Motor neuron (in vitro differentiated cells): ENCODE measurements at places on chromosomes 7 and 10. TPM values are rescaled to one million over a fixed set of nuclear protein-coding genes. Genes with fewer than 3 reads are reported as not detected.

GRCh38 chr7:125057963-125058362 lies 128.3 kb upstream of the POT1 start:
- ATAC-seq, result peak; percentile 66

- ATAC-seq, result no peak
These were observed 295.0 kb downstream of the PARD3 start for GRCh38 chr10:34520084-34520483.

- ATAC-seq, result no peak
These were observed 65.3 kb downstream of the VTI1A start for GRCh38 chr10:112512294-112512693.

GRCh38 chr10:6165221-6165725 lies 37.5 kb upstream of the PFKFB3 start:
- ATAC-seq, result no peak

- ATAC-seq, result no peak
These were observed 140.7 kb upstream of the ANKRD1 start for GRCh38 chr10:91061608-91062007.

DNA sequence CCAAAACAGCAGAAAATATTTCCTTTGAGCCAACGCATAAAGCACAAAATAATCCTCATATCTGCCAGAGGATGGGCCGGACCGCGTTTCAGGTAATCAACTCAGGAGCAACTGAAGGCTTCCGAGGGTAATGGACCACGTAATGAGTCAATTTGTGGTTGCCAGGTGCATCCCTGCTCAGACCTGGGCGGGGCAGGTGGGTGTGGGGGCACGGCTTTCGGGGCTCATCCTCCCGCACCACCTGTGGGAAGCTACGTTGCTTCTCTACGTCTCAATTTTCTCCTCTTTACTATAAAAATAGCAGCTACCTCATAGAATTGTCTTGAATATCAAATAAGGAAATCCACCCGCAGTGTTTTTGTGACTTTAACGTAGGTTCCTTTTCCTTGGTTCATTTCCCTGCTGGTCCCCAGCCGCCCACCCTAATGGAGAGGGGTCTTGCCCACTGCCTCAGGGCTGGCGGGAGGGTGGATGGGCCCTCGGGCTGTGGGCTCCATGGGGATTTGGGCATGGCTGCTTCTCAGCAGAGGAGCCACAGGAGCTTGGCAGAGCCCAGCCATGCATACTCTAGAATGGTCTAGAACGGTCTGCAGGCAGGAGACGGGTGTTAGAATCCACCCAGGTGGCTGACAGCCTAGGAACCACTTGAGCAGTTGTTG lies 324.7 kb downstream of the ADARB2 start:
- ATAC-seq, result no peak

- no peak for ATAC-seq
These were observed 333.8 kb downstream of the BBS9 start for GRCh38 chr7:33463131-33463530.

DNA sequence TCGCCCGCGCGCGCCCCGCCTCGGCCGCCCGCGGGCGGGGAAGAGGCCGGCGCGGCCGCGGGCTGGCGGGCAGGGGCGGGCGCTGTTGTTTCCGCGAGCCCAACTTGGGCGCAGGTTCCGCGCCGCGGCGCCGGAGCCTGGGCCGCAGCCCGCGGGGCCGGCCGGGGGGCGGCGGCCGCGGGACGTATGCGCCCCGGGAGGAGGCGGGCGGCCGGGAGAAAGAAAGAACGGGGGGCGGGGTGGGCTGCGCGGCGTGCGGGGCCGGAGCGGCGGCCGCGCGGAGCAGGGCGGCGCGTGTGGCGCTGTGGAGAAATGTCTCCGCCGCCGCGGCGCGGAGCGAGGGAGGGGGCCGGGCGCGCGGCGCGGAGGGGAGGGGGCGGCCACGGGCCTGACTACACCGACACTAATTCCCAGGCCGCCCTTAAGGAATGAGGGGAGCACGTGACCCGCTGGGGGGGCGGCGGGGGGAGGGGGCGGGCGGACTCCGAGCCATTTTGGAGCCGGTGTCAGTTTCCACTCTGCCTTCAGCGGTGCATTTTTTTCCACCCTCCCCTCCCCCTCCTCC lies at the start of gene BMI1:
Gene BMI1, plus strand, starts transcription at position 509 of the 565 bp plus-strand sequence. CDS start 5,351 bp downstream, outside the sequence.
- ATAC-seq, result peak; percentile 11

DNA sequence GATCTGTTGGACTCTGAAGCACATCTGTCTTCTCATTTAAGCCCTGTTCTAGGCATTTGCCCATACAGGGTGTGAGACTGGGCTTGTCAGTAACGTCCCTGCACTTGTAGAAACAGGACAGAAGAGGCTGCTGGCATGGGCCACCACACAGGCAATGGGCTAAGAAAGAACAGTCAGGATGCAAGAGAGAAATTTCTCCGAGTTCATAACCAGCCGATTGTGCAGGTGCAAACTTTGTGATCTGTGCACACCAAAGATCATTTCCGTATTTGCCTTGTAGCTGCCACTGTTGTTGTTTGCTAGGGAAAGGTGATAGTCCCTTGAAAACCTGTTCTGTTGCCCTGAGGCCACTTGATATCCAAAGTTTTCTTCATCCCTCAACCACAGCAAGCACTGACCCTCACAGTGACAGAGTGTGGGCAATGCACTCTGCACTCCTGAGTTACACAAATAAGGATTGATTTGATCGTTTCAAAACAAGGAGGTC lies 20.3 kb downstream of the KLF6 start:
- ATAC-seq, result no peak

Gene IL2RA
- 0.66 and 0.87 TPM in 2 replicates for total RNA-seq

Gene FAM237B
- total RNA-seq, result 0.19 and 0.31 TPM in 2 replicates
